NCI-H1436 (cell line): ENCODE measurements at places on chromosomes 1 and 21.

- DNase-seq: no peak
Observed at GRCh38 chr1:36122062-36123030, 2.7 kb downstream of the COL8A2 start.

DNA sequence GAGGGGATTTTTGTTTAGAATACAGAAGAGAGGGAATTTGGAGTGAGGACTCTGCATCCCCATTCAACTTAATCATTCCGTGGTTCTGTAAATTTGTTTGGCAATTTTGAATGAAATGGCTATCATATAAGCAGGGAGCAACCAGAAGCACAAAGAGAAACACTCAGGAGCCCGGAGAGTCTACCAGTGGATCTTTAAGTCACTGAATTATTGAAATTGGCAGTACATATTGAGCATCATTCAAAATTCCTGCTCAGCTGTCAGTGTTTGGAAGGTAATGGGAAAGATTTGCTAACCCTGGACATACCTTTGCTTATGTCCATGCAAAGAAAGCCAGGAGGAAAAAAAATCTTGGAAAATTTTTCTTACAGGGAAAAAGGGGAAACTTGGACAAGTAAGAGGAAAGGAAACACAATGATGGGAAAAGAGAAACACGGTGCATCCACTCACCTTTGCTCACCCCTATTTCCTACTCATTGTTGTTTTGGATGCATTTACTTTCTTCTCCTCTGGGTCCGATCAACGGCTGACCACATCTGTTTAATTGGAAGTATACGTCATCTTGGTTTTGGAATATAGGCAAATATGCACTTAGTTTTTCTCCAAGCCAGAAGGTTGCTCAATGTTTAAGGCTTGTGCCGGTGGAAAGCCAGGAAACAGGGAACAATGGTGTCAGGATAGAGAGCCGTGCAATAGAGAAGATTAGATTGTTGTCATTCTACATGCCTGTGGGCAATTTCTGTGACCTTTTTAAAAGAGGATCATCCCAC, 243.0 kb upstream of the LYPLAL1 start:
- no peak for DNase-seq

DNA sequence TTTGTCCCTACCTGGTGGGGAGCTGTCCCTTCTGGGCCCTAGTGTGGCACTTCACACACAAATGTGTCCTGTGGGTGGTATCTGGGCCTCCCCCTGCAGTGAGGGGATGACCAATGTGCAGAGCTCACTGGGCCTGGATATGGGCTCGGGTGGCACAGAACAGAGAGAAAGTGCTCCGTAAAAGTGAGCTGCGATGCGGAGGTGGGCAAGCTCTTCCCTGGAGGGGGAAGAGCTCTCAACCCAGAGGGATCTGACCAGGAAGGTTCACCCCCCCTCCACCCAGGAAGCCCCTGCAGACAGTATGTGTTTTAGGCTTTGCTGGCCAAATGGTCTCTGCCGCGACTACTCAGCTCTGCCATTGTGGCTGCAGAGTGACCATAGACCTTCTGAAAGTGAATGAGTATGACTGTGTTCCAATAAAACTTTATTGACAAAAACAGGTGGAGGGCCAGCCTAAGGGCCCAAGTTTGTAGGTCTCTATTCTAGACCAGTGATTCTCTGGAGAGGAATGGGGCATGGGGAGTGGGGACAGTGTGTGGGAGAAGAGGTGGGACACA, 8.6 kb upstream of the ITGB2 start:
- no peak for DNase-seq

- peak; percentile 20 for DNase-seq
Observed at GRCh38 chr1:6260433-6260934, 414 bp downstream of the GPR153 start.

- DNase-seq: no peak
Observed at GRCh38 chr1:1880617-1881312, 10.1 kb downstream of the GNB1 start.

DNA sequence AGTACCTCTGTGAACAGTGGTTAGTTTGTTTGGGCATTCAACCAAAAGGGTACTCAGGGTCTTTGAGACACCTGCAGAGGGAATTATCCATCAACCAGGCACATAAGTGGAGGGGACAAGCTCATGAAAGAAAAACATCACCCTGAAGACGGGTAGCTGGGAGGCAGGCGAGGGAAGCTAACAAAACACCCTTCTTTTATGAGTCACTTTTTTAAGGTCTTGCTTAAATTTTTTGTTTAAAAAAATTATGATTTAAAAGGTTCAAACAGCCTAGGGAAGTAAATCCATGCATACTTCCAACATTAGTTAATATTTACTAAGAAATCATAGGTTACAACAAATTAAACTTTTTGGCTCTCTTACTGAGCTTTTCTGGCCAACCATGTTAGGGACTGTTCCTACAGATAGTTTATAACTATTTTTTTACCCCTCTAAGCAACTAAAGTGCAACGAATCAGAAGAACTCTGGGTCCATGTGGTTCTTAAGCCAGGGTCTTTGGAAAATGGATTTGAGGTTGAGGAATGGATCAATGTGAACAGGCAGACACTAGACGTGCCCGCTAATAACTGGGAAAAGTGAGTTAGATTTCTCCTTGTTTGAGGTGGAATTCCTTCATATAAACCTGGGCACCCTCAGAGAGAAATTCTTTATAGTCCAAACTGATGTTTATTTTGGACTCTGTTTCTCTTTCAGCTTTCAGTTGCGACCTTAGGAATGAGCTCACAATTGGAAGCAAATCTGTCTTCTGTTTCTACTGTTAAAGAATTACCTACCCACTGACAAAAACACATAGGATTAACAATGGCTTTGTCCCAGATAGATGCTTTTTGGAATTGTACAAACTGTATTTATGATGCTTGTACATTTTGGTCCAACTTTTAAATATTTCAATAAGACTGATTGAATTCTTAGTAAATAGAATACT, 123.0 kb downstream of the LYPLAL1 start:
- peak; percentile 35 for DNase-seq

DNA sequence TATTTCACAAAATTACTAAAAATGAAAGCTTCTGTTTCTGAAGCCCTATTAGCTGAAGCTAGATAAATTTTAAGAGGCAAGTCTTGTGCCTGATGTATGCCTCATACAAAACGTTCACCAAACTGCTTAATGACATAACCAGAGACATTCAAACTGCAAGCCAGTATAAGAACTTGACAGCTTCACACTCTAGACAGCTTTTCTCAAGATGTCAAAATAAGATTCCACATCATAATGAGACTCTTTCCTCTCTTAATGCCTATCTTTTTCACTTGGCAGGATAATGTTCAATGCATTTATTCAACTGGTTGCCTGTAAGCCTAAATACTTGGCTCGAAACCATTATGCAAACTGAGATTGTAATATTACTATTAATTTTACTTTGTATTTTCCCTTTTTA, 424.0 kb downstream of the LTN1 start:
- no peak for DNase-seq

GRCh38 chr1:233376382-233377110, 49.0 kb downstream of the MAP3K21 start:
- no peak for DNase-seq

GRCh38 chr1:32071758-32072621, 749 bp upstream of the TMEM39B start:
- no peak for DNase-seq

DNA sequence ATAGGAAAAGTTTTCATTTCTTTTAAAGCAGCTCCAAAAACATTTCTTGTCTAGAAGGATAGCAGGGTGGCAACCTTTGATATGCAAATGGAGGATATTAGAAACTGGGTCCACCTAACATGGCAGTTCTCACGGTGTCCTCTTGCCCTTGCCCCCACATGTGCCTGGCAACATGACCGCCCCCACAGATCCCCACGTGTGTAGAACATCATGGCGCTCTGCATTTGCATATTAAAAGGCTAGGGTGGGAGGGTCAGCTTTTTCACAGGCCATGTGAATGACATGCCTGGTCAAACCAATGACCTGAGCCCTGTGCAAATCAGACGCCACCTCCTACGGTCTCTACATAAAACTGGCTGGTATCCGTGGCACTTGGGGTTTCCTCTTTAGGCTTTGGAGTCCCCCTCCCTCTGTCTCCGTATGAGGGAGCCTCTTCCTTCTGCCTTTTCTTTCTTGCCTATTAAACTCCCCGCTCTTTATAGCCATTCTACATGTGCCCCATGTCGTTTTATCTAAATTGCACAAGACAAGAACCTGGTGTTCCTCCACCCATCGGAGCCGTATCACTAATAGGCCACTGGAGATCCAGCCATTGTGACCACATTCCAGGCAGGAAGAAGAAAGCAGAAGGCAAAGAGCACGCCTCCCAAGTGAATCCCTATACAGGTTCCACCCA, 71.3 kb downstream of the WDR4 start:
- no peak for DNase-seq

- no peak for DNase-seq
Observed at GRCh38 chr1:55015123-55015522, 16.4 kb downstream of the BSND start.

GRCh38 chr1:35509558-35509957, 47.6 kb downstream of the KIAA0319L start:
- no peak for DNase-seq

DNA sequence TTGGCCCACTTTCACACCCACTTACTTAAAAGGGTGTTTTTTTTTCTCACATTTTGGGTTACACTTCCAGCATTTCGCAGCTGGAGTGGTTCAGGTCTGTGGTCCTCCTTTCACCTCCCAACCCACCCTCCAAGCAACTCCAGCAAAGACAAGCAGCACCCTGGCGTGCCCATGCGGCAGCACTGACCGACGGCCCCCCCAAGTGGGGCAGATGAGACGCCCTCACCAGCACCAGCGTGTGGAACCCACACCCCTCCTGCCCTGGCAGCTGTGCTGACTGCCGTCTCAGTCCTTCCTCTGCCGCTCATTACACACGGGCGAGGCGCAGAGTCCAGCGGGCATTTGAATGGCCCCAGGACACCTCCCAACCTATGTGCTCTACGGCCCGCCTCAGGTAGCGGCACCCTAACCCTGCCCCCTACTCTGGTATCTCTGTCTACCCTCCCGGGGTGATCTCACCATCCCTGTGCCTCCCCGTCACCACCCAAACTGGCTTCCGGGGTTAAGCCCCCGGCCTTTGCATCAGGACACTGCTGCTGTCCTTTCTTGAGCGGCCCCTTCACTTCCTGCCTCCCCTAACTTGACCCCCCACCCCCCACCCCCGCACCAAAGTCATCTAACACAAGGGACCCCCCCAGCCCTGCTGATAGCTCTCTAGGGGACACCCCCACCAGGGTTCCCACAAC, 10.9 kb downstream of the LSS start:
- DNase-seq: no peak

DNA sequence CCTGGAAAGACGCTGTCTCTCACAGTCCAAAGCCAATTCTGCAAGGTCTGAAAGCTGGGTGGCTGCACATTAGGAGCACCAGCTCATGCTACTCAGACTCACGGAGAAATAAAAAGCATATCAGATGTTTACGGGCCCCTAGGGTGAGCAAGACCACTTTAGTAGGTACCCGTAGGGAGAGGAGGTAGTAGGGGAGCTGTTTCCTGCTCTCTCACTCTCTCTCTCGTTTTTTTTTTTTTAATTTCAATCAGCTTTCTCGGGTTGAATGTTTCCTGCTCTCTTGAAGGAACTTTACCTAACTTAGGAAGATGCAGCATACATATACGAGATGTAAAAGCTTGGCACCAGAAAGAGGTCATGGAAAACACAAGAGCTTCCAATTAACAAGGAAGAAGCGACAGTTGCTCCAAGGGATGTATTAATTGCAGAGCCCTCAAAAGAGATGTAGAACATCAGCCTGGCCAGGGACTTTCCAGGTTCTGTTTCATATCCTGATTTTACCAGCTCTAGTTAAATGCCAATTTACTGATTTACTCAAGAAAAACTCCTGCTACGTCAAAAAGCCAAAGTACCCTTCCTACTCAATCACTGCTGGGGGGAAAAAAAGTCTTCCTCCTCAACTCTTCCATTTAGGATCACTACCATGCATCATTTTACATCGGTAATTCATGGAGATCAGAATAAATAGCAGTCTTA, 3.1 kb downstream of the LORICRIN start:
- DNase-seq: no peak

- no peak for DNase-seq
Observed at GRCh38 chr1:209616366-209617046, 33.0 kb downstream of the CAMK1G start.

GRCh38 chr1:6918925-6919511, 133.8 kb downstream of the CAMTA1 start:
- DNase-seq: no peak

- DNase-seq: no peak
Observed at GRCh38 chr1:30816211-30817076, 58.9 kb upstream of the LAPTM5 start.
